ENCODE measurements at places on chromosomes 1 and 21. TPM values are rescaled to one million over a fixed set of nuclear protein-coding genes. Genes with fewer than 3 reads are reported as not detected.

Gene SLC1A7
- total RNA-seq, result not detected

DNA sequence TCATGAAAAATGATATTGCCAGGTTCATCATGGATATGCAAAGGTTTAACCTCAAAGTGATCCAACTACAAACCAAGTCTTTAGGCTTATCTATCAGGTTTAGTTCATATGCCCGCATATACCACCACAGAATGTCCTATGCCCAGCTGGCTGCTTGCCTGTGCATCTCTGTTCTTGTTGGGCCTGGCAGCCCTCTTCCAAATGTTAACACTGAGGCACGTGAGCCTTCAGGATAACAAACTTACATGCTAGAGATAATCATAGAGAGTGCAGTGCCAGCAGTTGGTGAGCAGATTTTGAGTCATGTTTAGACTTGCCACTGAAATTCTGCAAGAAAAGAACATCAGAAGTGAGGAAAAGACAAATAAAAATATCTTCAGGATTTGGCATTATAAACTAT, 607.9 kb upstream of the TMPRSS15 start:
- DNase-seq, result no peak
- no peaks in the 10 kb centered on the region for H3K4me1 ChIP-seq
- H3K4me3 ChIP-seq, result no peak overlapping the region
- no peaks in the 10 kb centered on the region for H3K36me3 ChIP-seq

GRCh38 chr1:3001471-3002348, 19.6 kb upstream of the ACTRT2 start:
- peaks cover 15% of the 10 kb centered on the region for H3K4me1 ChIP-seq
- H3K4me3 ChIP-seq, result no peak overlapping the region
- no peak overlapping the region for H3K27ac ChIP-seq
- peaks cover 1% of the 10 kb centered on the region for H3K36me3 ChIP-seq

Gene LRRIQ3
- total RNA-seq, result 0.23 TPM

Gene JAM2
- total RNA-seq, result 6.6 TPM

DNA sequence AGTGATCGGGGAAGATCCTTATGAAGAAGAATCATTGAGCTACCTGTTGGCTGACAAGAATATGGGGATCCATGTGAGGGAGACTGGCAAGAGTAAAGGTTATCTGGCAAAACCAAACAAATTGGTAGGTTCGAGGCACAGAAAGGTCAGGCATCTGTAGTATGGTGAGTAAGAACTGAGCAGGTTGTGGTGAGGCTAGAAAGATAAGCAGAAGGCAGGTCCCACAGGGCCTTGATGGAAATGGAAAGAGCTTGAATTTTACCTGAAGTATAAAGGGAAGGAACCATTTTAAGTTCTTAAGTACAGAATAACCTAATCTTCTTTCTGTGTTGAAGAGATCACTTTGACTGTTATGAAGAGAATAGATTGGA, 11.1 kb downstream of the PTPRC start:
- H3K36me3 ChIP-seq, result no peaks in the 10 kb centered on the region
- H3K4me1 ChIP-seq, result no peaks in the 10 kb centered on the region
- H3K27me3 ChIP-seq, result no peaks in the 10 kb centered on the region

Gene BSND
- total RNA-seq, result not detected

DNA sequence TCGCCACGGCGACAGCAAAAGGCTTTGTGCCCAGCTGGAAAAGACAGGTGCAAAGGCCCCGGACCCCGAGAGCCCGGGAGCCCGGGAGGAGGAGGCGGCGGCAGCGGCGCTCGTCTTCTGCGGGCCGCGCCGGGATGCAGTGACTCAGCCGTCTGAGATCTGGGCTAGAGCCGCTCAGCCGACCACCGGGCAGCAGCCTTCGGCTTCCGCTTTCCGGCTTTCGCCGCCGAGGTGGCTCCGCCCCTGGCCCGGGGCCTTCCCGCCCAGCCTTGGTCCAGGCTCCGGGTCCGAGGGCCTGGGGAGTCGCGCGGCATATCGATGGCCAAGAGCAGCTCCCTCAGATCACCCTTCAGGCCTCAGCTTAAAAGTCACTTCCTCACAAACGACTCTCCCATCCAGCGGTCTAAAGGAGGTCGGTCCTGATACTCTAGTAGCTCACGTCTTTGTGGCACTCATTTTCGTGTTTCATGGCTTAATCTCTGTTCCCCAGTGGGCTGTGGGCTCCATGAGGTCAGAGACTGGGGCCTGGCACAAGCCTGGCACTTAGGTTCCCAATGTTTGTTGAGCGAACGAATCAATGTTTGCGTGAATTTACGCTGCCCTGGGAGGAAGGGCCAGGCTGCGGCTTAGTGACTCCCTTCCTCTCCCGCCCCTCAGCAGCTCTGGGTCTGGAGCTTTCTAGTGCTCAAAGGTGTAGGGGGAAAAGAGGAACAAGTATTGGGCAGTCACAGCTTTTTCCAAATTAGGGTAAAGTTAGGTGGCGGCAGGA, at the start of gene PHTF1:
Gene PHTF1 (minus strand): TSS at position 154 of the 769 bp plus-strand sequence. CDS start 783 bp downstream, outside the sequence.
- peaks cover 5% of the 10 kb centered on the region for H3K36me3 ChIP-seq
- H3K27me3 ChIP-seq, result no peaks in the 10 kb centered on the region
- H3K4me1 ChIP-seq, result peaks cover 27% of the 10 kb centered on the region
- peak within 1 kb of the TSS; percentile 96 for H3K27ac ChIP-seq
- no peak for DNase-seq

GRCh38 chr1:168689726-168690602, 39.0 kb downstream of the DPT start:
- peak overlapping the region; percentile 81 for H3K27ac ChIP-seq
- H3K4me1 ChIP-seq, result peaks cover 38% of the 10 kb centered on the region
- no peaks in the 10 kb centered on the region for H3K36me3 ChIP-seq
- DNase-seq, result no peak
- no peak overlapping the region for H3K4me3 ChIP-seq

DNA sequence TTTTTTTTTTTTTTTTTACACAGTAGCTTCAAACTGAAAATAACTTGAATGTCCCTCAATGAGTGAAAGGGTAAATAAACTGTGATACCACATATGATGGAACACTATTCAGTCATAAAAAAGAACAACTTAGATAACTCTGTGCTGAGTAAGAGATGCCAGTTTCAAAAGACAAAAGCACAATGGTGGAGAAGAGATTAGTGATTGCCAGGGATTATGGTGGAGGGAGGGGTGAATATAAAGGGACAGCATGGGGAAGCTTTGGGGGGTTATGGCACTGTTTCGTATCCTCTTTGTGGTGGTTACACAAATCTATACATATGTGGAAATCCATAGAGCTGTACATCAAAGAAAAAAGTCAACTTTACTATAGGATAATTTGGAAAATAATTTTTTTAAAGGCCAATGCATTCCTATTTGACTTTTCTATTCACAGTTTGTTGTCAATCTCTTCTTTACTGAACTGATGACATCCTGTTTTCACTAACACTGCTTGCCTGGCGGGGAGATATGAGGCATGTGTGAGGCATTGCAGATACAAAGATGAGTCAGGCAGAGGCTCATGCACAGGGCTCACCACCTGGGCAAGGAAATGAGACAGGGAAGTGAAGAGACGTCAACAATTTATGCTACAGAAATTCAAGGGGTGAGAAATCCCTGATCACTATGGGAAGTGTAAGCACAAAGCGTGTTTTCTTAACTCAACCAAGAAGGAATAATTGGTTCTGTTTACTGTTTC, 302.7 kb downstream of the DUSP10 start:
- H3K27me3 ChIP-seq, result no peaks in the 10 kb centered on the region
- H3K27ac ChIP-seq, result peak overlapping the region; percentile 55
- no peak overlapping the region for H3K4me3 ChIP-seq
- DNase-seq, result no peak
- no peaks in the 10 kb centered on the region for H3K36me3 ChIP-seq

DNA sequence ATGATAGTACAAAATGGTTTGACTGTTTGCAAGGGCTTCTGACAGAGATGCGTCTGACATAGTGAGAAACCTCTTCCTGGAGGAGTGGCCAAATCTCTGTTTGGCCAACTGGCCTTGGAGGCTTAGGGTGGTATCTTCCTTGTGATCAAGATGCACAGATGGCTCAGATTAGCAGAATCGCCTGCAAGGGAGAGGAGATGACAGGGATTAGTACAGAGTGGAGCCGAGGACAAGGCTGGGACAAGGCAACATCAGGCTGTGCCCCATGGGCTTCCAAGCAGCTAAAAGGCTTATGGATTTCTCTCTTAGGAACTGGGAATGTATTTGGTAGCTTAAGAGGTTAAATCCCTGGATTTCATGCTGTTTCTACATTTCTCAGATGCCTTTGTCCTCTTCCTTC, 379.1 kb downstream of the SIPA1L2 start:
- H3K36me3 ChIP-seq, result no peaks in the 10 kb centered on the region
- H3K27ac ChIP-seq, result no peak overlapping the region
- no peaks in the 10 kb centered on the region for H3K4me1 ChIP-seq
- DNase-seq, result no peak
- no peak overlapping the region for H3K4me3 ChIP-seq

GRCh38 chr1:13540866-13541265, 27.1 kb upstream of the LRRC38 start:
- H3K4me3 ChIP-seq, result no peak overlapping the region
- peaks cover 2% of the 10 kb centered on the region for H3K4me1 ChIP-seq
- no peaks in the 10 kb centered on the region for H3K36me3 ChIP-seq
- no peaks in the 10 kb centered on the region for H3K27me3 ChIP-seq
- no peak overlapping the region for H3K27ac ChIP-seq
- no peak for DNase-seq

Data from chondrocyte (in vitro differentiated cells).